ENCODE measurements at places on chromosomes 5 and 9.

DNA sequence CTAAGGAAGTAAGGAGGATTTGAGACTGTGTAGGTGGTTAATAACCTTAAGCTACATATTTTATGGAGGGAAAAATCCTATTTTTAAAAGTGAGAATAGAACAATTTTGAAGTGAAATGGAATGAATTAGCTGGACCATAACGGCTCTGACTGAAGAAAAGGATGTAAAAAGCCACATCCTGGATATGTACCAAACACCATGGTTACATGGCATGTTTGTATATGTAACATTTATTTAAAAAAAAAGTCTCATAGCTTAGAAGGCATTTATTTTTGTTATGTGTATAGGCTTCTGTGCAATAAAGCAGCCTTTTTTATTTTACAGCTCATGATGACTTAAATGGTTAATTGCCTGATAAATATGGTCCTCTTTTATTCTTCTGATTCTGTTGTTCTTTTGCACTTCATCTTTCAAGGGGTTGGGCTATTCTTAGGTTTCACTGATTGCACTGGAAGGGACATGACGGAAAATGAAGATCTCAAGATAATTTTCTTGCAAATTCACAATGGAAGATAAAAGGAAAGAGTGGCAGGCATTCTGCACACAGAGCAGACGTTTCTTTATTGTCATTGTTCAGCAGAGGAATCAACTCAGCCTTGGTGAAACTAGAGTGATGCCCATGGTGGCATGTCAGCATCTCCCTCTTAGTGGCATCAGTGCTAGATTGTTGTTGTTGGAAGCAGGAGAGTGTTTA lies 63.1 kb downstream of the DOCK8 start:
- DNase-seq = no peak

GRCh38 chr5:50606179-50606578 lies 60.3 kb upstream of the PARP8 start:
- DNase-seq = no peak

DNA sequence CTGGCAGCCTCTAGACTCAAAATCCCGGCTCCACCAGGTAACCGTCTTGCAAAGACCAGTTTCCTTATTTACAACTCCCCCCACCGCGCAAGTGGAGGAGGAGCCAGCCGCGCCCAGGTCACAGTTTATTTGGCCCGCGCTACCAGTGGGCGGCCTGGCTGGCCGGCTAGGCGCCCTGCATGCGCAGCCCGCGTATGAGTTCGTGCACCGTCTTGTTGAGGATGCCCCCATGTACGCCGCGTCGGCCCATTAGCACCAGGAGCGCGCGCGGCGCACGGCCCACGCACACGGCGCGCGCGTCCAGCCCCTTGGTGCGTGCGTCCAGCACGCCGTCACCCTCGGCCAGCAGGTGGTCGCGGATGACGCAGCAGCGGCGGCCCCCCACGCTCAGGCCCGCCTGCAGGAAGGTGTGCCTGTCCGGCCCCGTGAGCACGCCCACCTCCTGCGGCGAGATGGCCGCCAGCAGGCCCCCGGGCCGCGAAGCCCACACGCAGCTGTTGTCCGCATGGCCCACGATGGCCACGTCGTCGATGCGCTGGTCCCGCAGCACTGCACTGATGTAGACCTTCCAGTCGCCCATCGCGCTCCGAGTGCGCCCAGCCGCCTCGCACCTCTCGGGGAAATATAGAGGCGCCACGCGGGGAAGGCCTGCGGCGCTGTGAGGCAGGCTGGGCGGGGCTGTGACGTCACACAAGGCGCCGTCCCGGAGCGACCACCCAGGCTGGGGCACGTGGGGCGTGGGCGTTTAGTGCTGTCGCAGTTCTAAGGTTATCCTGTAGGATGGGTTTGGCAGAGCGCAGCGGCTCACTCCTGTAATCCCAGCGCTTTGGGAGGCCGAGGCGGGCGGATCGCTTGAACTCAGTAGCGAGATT lies at the start of gene PFN3:
TSS of gene PFN3 (minus strand) at position 665 of the 872 bp plus-strand sequence. CDS start at position 580, 85 bp downstream.
- DNase-seq = no peak

DNA sequence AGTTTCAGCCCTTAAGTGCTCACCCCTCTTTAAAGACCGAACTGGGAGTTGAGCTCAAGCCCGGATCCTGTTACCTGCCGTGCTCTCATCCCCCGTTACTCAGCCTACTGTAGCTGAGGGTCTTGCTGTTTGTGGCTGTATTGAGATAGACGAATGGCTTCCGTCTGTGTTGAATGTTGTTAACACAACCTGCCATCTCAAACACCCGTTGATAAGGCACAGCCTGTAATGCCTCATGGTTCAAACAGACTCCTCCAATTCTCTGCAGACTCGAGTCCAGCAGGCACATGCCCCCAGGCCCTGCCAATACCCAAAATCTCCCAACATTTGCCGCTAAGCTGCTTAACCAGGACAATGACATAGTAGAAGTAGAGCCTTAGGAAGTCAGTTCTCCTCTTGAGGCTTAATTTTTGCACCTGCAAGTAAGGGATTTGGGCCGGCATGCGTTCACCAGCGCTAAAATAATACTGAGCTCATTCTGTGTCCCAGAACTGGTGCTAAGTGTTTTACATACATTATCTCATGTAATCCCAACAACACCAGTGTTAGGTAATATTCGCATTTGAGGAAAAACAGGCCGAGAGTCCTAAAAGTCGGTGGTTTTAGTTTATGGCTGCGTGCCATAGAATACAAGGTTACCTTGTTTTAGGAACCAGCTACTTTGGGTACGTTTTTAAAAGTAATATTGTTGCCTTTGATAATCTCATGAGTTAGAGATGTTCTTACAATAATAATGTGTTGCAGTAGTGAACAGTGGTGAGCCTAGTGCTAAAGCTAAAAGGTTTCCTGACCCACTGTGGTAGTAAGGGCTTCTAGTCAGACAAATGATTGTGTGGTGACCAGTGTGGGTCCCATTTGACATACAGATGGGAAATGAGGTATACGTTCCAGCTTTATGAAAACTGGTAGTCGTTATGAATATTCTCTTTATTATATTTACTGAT lies 1.5 kb upstream of the RFX3 start:
- DNase-seq = peak; percentile 6

GRCh38 chr9:133861692-133862091 lies 123.5 kb upstream of the SARDH start:
- no peak for DNase-seq

DNA sequence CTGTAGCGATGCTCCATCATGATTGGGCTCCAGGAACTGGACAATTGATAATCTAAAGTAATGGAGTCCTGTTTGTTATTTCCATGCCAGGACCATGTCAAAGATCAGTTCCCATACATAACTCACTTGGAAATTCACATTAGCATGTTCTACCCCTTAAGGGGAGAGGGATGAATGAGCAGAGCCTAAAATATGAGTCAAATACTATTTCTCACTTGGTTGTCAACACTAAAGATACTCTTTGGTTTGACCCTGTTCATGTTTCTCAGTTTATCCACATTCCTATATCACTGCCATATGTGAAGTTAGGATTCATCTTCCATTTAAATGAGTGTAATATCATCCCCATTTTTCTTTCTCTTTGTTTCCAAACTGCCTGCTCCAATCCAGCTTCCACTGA lies 321.6 kb upstream of the PAPPA start:
- DNase-seq = no peak

GRCh38 chr9:137178201-137178938 lies 6.5 kb upstream of the TMEM210 start:
- no peak for DNase-seq

DNA sequence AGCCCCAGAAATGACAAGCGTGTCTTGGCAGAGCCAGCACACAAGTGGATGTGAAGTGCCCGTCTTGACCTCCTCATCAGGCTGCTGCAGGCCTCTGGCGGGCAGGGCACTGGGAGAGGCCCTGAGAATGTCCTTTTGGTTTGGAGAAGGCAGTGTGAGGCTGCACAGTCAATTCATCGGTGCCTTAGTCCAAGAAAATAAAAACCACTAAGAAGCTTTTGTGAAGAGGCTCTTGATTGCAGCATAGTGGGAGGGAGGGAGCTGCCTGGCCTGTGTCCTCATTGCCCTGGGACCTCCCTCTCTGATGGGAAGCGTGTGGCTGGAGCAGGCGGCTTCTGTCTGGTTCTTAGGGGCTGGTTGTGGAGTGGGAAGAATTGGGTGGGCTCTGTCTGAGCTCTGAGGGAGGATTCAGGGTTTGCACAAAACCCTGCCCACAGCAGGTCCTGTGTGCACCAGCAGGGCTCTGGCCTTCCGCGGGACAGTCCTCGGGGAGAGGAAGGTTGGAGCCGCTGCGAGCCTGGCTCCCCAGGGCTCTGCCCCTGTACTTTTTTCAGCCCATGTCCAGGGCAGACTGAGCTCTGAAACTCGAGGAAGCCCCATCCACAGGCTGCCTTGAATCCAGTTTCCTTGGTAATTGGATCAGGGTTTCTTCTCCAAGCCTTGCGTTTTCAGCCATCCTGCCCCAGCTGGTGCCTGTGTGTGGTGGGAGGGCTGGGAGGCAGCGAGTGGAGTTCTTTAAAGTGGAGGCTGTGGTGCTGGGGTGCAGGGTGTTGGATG lies 1.1 kb downstream of the HRCT1 start:
- DNase-seq = no peak

GRCh38 chr9:103193992-103194391 lies 198.9 kb downstream of the CYLC2 start:
- DNase-seq = no peak

DNA sequence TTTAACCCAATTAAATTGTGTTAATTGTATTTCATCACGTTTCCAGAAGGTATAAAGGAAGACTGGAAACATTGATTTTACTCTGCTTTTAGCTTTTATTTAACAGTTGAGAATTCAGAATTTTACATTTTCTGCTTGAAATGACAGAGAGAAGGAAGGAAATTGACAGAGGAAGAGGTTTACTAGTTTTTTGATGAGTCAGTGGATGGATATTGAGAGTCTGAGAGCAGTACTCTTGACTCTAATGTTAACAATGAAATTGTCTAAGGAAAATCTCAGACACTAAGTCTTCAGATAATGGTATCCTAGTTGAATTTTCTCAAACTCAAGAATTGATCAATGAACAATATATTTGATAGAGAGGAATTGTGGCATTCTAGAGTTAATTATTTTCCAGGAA lies 60.6 kb downstream of the IPO11 start:
- no peak for DNase-seq

DNA sequence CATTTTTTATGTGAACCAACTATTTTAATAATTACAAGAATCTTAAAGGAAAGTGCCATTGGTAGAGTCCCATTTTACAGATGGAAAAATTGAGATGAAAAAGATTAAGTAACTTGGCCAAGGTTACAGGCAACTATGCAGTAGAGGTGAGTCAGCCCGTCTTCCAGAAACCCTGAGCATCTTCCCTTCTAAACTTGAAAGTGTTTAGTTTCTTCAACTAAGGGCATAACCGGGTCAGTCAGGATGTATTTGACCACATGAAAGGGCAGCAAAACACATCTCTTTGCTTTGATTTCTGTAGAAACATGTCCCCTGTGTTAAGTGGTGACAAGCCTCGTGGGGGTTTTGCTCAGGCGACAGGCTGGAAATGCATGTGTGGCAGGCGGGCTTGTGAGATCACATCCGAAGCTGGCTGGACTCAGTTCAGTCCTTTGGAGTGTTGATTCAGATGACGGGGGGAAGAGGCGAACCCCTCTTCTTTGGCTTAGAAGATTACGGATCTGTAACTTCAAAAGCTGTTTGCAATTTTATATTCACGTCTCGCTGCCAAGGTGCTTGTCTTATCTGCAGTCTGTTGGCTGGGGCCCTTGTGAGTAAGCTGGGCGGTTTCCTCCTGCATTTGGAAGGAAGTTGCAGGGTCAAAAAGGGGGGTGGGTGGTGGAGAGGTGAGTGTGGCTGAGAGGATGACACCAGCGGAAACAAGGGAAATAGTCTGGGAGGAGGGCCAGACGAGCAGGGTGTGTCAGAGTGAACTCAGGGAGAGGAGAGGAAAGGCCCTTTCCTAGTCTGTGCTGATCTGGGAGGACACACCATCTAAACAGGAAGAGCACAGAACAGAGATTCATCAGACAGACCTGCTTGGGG lies 78.9 kb upstream of the RPS23 start:
- DNase-seq = no peak

- no peak for DNase-seq
Measured at GRCh38 chr9:35569206-35569605, 35.9 kb upstream of the TESK1 start.

GRCh38 chr9:87504938-87505337 lies 7.3 kb downstream of the DAPK1 start:
- no peak for DNase-seq

DNA sequence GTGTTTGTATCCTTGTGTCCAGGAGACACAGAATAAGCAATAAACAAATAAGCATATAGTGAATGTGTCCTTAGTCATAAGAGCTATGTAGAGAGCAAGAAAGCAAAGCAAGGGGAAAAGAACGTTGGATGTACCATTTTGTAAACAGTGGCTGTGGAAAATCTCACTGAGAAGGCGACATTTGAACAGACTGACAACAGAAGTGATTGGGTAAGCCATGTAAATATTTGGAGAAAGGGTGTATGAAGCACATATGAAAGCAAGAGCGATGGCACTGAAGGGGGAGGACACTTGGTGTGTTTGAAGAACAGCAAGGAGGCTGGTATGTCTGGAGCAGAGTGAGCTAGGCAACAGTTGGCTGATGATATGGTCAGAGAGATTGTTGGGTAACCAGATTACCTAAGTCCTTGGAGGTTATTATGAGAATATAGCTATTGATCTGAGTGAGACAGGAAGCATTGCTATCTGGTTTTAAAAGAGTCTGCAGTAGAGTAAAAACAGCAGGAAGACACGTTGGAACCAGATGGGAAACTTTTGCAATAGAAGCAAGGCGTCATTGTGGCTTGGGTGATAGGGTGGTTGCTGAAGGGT lies 115.5 kb upstream of the IL7R start:
- DNase-seq = peak; percentile 46

DNA sequence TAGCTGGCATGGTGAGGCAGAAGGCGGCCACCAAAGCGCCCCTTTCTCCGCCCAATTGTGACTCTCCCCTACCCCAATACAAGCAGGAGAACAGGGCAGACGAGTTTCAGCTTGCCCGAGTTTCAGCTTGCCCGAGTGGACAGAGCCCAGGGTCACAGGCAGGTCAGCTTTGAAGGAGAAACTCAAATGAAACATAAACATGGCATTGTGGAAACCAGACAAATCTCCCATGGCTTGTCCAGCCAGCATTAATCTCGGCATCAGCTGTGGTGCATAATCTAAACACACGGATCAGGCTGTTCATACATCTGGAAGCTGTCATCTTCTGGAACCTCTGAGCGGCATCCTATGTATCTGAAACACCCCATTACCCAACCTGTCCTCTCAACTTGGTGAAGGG lies 16.9 kb downstream of the PTCH1 start:
- no peak for DNase-seq

DNA sequence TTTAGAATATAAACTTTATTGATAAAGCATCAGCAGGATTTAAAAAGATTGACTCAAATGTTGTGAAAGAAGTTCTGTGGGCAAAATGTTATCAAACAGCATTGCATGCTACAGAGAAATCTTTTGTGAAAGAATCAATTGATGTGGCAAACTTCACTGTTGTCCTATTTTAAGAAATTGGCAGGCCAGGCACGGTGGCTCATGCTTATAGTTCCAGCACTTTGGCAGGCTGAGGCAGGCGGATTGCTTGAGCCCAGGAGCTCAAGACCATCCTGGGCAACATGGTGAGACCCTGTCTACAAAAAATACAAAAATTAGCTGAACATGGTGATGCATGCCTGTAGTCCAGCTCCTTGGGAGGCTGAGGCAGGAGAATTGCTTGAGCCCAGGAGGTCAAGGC lies 17.4 kb downstream of the ZBTB43 start:
- DNase-seq = no peak

- DNase-seq = no peak
Measured at GRCh38 chr5:66727630-66728029, 131.4 kb downstream of the MAST4 start.

Measured in HuH-7.5 (cell line).